Endothelial cell of coronary artery (primary cell): ENCODE measurements at places on chromosomes 13 and 19. TPM values are rescaled to one million over a fixed set of nuclear protein-coding genes. Genes with fewer than 3 reads are reported as not detected.

DMAC2 gene
- total RNA-seq, result 40.2 and 42.0 TPM in 2 replicates

MAG gene
- not detected in 2 replicates for total RNA-seq

KCTD12 gene
- 71.0 and 114 TPM in 2 replicates for total RNA-seq

PSG6 gene
- total RNA-seq, result not detected in 2 replicates

UHRF1 gene
- 30.8 and 57.3 TPM in 2 replicates for total RNA-seq

BST2 gene
- total RNA-seq, result 107 and 110 TPM in 2 replicates
